ENCODE measurements at places on chromosomes 11 and 22.

- no peak for DNase-seq
These were observed 71.6 kb downstream of the ST3GAL4 start for GRCh38 chr11:126426820-126427749.

GRCh38 chr11:117950301-117950700 lies 21.1 kb upstream of the TMPRSS13 start:
- DNase-seq: no peak

DNA sequence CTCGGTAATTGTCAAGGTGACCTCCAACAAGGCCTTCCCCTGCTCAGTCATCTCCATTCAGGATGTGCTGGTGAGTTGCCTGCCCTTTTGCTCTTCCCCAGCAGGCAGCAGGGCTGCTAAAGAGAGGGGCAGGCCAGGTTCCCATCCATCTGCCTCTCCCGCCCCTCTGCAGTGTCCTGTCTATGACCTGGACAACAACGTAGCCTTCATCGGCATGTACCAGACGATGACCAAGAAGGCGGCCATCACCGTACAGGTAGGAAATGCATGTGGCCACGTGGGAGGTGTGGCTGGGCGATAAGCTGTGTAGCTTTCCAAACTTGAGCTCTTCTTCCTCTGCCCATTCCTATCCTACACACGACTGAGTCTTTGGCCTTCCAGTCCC lies 4.0 kb downstream of the SIDT2 start:
- no peak for DNase-seq

DNA sequence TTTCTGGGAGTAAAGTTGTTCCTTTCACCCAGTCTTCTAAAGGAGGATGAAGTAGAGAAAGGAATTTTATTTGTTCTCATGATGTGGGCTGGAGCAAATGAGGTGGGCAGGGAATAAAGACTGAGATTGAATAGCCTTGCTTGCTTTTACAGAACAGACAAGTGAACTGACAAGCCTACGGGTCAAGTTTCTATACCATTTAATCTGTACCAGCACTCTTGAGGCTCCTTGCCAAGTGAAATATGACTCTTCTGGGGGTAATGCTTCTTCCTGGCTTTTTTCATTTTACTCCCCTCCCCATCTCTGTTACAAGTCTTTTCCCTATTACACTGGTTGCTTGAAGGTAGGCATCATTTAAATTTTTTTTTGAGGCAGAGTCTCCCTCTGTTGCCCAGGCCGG lies 54.8 kb downstream of the CSTPP1 start:
- no peak for DNase-seq

GRCh38 chr11:110508786-110509185 lies 79.0 kb downstream of the FDX1 start:
- DNase-seq: no peak

GRCh38 chr22:32322986-32323385 lies 34.7 kb upstream of the RFPL3 start:
- DNase-seq: no peak

GRCh38 chr22:43919106-43919973 lies 4.3 kb upstream of the PNPLA3 start:
- no peak for DNase-seq

DNA sequence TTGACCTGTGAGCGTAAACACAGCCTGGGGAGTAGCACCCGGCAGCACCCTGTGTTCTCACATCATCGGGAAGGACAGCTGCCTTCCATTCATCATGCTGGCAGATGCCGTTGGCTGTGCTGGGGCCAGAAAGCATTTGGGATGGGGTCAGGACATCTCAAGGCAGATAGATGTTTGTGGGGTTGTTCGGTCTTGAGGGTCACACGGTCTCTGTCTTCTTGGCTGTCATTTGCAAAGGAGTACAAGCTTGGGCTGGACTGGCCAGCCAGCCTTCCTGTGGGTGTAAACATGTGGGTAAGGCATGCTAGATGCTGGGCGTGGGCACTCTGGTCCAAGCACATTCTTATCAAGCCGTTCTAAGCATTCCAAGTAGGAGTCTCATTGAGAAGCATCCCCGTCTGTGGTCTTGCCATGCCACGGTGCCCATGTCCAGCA lies 81.4 kb downstream of the TBC1D22A start:
- no peak for DNase-seq

DNA sequence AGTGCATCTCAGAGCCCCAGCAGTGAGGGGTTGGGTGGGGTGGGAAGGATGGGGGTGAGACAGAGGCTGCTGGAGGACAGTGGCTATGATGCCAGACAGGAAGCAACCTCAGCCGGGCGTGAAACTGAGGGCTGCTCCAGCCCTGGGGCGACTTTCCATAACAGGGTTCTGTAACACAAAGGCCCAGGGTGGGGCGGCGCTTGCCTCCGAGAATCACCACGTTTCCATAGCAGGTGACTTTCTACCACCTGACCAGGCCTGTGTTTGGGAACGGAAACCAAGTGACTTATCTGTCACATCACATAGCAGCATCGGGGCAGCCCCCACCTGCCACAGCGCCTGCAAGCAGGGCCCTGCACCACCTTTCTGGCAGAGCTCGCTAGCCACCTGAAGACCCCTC lies 85.8 kb downstream of the TRMU start:
- DNase-seq: no peak

- no peak for DNase-seq
These were observed 63.1 kb downstream of the TIMP3 start for GRCh38 chr22:32864596-32864995.

DNA sequence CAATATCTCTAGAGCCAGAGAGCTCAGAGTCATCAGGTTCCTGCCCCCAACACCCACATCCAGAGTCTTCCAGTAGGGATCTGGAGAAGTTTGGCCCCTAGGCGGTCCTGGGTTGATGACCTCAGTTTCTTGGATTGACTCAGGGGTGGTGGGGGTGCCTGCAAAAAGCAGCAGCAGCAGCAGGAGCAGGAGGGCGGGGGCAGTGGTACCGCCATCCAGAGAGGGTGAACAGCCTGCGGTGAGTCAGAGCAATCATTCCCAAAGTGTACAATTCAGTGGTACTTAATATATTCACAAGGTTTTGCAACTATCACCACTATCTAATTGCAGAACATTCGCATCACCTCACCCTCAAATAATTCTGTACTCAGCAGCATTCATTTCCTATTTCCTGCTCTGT lies 9.9 kb upstream of the SEC14L3 start:
- no peak for DNase-seq

DNA sequence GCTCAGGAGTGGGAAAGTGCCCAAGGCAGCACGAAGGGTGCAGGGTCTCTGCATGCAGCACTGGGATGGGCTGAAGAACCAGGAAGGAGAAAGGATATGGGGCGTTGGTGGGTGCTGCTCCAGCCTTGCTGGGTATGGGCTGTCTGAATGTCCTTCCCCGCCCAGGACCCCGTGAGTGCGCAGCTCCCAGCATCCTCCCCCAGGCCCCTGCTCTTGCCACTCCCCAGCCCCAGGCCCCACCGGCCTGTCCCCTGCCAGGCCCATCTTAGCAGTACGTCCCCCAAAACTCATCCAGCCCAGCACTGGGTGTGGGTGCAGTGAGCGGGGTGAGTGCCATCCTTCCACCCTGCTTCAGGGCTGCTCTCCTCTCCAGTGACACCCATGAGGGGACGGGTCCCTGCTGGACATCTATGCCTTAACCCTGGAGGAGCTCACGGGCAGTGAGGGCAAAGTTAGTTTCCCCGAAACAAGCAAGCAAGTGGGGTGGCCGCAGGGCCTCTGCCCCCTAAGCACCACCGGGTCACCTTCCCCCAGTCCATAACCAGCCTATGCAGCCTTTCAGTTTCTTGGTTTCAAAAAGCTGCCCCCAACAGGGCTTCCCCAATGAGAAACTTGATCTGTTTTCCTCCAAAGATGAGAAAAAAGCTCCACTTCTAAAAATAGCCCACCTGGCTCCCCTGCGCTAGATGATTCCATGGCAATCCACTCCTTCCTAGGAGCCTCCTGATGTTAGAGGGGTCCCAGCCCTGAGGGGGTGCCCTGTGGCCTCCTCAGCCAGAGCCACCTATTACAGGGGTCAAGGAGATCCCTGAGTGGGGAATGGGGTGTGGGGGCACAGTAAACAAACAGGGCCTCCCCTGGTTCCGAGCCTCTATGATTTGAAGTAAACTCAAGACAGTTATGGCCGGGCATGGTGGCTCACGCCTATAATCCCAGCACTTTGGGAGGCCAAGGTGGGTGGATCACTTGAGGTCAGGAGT lies 103.8 kb downstream of the MORC2 start:
- DNase-seq: no peak

- no peak for DNase-seq
These were observed 81.5 kb upstream of the LMO1 start for GRCh38 chr11:8345179-8345578.

GRCh38 chr22:23403152-23403719 lies 176.9 kb downstream of the IGLL1 start:
- no peak for DNase-seq

- DNase-seq: no peak
These were observed 222.5 kb downstream of the MN1 start for GRCh38 chr22:27578937-27579617.

GRCh38 chr11:47856186-47856585 lies 8.0 kb upstream of the NUP160 start:
- no peak for DNase-seq

- no peak for DNase-seq
These were observed 57.6 kb downstream of the SMIM38 start for GRCh38 chr11:69213316-69213715.

DNA sequence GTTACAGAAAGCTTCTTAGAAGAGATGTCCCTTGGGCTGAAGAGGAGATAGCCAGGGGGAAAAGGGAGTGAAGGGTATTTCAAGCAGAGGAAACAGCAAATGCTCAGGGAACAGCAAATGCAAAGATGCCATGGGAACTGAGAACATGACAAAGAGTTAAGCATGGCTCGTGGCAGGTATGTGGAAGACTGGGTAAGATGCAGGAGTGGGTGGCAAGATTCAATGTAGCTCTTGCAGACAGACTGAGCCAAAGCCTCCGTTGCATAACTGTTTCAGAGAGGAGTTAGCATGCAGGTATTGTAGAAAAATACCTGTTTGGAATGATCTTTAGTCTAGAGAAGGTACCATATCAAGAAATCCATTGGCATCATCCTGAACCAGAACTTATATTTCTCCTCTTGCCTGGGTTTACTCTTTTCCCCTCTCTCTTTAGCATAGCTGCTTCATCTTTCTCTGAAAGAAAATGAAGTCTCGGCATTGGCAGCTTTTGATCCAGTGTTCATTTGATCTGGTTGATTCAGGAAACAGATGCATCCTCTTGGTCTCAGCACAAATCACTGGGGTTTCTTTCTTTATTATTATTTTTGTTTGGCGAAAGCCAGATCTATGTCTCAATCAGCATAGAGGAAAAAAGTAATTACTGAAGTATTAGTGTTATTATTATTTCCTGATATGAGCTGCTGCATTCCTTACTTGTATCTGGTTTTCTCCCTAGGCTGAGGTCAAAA lies 41.7 kb upstream of the NUP160 start:
- DNase-seq: no peak

GRCh38 chr22:29268511-29269229 lies 602 bp downstream of the EWSR1 start:
- peak; percentile 86 for DNase-seq

GRCh38 chr11:114273071-114273470 lies 23.1 kb upstream of the NNMT start:
- DNase-seq: no peak

- no peak for DNase-seq
These were observed 77.5 kb downstream of the BLID start for GRCh38 chr11:122038543-122038942.

DNA sequence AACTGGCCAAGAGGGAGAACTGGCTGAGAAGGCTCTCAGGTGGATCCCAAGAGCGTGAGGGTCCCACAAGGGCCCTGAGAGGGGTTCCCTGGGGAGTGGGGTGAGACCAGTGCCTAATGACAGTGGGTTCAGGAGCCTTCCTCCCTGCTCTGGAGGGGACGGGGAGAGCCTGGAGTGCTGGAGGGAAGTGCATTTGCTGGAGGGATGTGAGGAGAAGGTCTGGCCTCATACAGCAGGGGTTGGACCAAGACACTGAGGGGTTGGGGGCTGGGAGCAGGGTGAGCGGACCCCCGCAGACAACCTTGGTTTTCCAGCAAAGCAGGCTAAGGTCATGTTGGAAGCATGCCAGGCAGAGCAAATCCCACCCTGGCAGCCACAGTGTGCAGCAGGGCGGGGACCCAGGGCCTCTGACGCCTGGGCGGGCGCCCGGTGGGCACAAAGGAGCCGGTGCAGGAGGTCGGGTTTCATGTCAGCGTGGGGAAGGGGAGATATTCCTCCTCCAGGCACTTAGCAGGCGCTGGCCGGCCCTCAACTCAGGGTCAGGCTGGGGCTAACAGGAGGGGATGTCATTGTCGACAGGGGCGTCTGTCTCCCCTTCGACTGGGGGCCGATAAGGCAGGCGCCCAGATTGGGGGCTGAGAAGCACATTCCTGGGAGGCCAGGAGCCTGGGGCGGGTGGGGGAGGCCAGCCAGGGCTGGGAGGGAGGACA lies 3.1 kb upstream of the DERL3 start:
- DNase-seq: no peak

DNA sequence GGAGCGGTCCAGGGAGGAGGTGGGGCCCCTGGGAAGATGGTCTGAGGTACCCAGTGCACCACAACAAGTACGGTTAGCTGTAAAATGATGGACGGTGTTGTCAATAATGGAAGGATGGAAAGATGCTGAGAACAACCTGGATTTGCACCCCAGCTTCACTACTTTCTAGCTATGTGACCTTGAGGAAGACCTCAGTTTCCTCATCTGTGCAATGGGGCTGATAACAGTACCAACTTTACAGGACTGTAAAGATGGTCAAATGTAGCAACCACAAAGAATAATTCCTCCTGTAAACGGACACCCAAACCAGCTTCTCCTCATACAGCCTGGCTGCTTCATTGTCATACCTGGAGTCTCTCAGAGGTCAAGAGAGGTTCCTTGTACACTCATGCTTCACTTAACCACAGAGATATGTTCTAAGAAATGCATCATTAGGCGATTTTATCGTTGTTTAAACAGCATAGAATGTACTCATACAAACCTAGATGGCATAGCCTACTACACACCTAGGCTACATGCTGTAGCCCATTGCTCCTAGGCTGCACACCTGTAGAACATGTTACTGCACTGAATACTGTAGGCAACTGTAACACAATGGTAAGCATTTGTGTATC lies 65.5 kb upstream of the LMO2 start:
- DNase-seq: no peak

- no peak for DNase-seq
These were observed 338.6 kb downstream of the TTC28 start for GRCh38 chr22:28341001-28341400.

- no peak for DNase-seq
These were observed 22.9 kb upstream of the RCE1 start for GRCh38 chr11:66820381-66820780.

DNA sequence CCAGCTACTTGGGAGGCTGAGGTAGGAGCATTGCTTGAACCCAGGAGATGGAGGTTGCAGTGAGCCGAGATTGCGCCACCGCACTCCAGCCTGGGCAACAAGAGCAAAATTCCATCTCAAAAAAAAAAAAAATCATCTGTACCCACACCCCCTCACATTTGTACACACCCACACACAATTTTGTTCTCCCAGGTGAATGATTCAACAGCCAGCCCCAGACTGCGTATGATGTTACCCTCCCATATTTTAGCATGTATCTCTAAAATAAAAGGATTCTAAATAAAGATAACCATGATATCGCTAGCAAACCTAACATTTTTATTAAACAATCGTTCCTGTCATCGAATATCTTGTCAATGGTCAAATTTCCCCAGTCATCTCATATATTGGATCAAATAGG lies 65.8 kb downstream of the BRD1 start:
- no peak for DNase-seq

GRCh38 chr11:26254378-26254777 lies 77.6 kb upstream of the ANO3 start:
- DNase-seq: no peak

- no peak for DNase-seq
These were observed 113.1 kb downstream of the RBFOX2 start for GRCh38 chr22:35915477-35916013.

GRCh38 chr11:46049325-46049897 lies 71.8 kb downstream of the PHF21A start:
- no peak for DNase-seq

GRCh38 chr11:487571-488021 lies 19.4 kb downstream of the RNH1 start:
- no peak for DNase-seq

Measured in left ventricle myocardium superior (tissue), 1 donor.